ENCODE measurements at places on chromosomes 2 and 18. TPM values are rescaled to one million over a fixed set of nuclear protein-coding genes. Genes with fewer than 3 reads are reported as not detected.
A peak's percentile ranks its signal among the peaks of the same experiment; 100 is the strongest.

The SIX3 gene
- total RNA-seq, result not detected

The SLC38A11 gene
- total RNA-seq, result 0.84 TPM

The GTF2A1L gene
- not detected for total RNA-seq

DNA sequence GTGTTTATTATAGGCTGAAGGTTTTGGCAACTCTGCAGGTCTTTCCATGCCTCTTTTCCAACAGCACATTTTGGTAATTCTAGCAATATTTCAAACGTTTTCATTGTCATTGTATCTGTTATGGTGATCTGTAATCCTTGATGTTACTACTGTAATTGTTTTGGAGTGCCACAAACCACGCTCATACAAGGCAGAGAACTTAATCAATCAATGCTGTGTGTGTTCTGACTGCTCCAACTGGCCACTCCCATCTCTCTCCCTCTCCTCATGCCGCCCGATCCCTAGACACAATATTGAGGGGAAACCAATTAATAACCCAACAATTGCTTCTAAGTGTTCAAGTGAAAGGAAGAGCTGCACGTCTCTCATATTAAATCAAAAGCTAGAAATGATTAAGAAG lies 32.9 kb downstream of the HDLBP start:
- no peak for DNase-seq

GRCh38 chr2:242044313-242044590 lies 174.7 kb downstream of the RTP5 start:
- DNase-seq, result no peak

DNA sequence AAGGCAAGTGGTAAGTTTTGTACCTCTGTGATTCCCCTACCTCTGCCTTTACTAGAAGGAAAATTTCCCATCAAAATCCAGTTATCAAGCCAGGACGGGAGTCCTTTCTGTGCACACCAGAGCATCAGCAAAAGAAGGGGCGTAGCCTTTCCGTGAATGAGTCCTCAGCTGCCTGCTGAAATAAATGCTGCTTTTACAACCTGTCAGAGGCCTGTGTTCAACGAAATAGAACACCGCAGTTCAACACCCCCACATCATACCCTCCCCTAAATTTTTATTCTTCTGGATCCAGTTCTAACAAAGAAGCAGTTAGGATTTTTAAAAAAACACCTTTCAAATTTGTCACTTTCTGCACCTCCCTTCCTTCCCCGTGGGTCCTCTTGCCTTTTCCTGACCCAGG lies 135.8 kb downstream of the SETBP1 start:
- DNase-seq, result no peak

DNA sequence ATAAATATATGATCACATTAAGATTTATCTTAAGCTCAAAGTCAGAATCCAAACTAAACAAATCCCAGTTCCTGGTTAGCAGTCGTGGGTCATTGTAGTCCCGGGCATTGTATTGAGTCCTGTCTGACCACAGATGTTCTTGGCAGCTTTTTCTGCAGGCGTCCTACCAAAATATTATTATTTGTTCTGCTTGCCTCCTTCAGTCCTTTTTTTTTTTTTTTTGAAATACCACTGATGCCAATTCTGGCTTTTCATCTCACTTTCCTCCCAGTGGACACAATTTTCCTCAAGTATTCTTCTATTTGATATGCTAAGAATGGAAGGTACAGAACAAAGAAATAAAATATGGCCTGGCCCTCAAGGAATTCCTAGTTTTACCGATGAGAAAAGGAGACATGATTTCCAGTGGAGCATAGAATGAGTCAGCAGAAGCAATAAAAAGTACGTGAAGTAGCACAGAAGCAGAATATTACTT lies 151.6 kb downstream of the CSRNP3 start:
- DNase-seq, result no peak

DNA sequence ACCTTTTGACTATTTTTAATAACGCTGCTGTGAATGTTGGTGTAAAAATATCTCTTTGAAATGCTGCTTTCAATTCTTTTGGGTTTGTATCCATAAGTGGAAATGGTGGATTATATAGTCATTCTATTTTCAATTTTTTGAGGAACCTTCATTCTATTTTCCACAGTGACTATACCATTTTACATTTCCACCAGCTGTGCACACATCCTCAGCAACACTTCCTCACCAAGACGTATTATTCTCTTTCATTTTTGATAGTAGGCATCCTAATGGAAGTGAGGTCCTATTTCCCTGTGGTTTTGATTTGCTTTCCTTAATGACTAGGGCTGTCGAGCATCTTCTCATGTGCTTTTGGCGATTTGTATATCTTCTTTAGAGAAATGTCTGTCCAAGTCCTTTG lies 14.8 kb downstream of the CASP10 start:
- DNase-seq, result no peak

- no peak for DNase-seq
Observed at GRCh38 chr2:237281836-237282306, 132.1 kb downstream of the COL6A3 start.

DNA sequence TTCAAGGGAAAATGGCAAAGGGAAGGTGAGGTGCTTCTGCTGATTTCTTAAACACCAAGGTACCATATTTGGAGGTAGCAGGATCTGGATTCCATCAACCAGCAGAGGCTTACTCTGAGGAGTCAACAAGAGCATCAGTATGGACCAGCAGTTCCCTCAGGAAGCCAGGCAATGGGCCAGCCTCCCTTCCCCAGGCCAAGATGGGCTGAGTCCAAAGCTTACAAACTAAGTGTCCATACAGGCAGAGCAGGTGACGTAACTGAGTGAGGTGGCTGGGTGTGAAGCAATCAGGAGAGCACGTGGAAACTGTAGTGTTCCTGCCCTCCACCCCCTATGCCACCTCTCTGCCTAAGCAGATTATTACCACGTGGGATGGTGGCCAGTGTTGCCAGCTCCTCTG lies 134.2 kb upstream of the HNRNPA3 start:
- DNase-seq, result peak; percentile 74

DNA sequence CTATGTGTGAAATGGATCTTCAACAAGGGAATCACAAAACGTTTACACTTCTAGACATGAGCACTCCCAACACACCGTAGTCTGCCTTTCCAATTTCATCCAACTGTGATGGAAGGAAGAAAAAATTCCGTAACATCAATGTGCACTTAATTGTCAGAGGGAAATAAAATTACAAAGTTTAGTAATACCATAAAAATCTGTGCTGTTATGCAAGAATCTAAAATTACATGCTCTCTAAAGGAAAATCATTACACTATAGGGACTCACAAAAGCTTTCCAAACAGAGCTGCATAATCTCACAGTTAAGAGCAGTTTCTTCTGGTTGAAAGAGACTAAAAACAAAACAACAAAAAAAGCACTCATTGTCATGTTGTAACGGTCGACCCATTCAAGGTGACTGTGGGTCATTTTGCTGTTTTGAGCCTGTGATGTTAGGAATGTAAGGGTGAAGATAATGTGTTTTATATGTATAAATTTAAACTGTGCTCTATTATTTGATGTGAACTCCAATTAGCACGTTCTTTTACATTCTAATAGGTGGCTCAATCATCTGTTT lies 698.0 kb downstream of the TDRD15 start:
- no peak for DNase-seq

DNA sequence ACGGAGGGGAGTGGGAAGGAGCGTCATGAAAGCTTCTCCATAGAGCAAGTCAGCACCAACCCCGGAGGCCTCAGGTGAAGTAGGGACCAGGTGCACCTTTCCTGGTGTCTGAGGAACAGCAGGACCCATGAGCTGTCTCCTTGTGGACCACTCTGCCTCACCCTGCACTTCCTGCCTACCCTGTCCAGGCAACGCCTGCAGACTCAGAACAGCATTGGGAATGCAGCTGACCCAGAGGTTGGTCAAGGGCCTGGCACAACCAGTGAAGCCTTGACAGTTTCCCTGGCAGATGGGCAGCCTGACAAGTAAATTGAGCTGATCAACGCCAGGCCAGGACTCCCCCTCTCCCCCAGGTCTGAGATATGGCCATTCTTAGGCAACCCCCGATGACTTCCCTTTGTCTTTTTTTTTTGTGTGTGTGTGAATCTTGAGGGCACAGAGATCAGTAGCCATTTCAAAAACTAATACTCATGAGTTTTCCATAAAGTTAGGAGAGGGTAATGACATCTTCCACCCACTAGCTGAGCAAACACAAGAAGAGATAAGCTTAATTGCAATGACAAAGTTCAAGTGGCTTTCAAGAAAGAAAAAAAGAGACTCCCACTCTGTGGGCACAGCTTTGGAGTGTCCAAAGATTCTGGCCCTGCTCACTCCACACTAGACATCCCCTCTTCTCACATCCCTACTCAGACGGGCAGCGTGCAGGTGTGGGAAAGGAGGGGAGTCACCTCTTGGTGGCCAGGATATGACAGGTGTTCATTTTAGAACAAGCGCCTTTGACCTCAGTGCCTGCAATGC lies 3.5 kb upstream of the FABP1 start:
- DNase-seq, result no peak

The CDK5R2 gene
- not detected for total RNA-seq

DNA sequence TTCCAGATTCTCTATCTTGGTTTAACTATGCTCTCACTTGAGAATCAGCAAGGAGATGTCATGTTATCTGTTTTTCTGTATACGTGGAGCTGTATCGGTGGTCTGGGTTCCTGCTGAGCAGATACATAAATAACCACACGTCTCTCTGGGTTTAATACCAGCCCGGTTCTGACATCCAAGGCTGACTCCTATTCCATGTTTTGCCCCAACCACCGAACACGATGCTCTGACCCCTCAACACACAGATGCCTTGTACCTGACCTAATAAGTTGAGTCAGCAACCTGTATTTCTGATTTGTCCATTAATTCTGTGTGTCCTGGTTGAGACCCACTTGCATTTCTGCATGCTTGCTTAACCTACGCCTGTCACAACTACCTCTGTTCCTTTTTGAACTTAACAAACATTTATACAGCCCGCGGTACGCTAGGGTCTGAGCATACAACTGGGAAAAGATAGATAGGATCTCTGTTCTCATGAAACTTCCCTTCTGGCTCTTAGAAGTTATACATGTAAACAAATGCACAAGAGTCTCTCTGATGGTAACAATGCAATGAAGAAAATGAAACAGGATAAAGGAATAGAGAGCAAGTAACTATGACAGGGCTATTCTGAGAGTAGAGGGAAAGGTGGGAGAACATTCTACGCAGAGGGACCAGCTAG lies 480.4 kb downstream of the PARD3B start:
- DNase-seq, result no peak

The TBR1 gene
- total RNA-seq, result not detected

- DNase-seq, result no peak
Observed at GRCh38 chr18:32429402-32429801, 41.3 kb downstream of the GAREM1 start.

GRCh38 chr2:239706367-239706766 lies 305.5 kb upstream of the HDAC4 start:
- no peak for DNase-seq

The TMEM150A gene
- total RNA-seq, result 10.8 TPM

- DNase-seq, result no peak
Observed at GRCh38 chr2:60526623-60527022, 26.8 kb downstream of the BCL11A start.

DNA sequence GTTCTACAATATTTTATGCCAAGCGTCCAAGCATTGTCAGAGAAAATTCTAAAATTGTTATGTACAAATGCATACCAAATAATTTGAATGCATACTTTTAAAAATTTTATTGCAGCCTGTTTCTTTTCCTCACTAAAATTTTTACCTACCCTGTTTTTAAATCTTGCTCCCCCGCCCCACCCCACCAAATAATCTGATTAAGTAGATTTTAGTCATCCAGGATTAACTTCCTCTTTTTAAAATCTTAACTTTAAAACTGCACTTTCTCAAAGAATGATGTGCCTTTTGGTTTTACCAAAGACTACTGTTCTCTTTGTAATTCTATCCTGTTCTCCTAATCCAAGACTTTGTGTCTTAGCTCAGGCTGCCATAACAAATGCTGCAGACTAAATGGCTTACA lies 269.4 kb upstream of the FN1 start:
- no peak for DNase-seq

- DNase-seq, result no peak
Observed at GRCh38 chr18:72783530-72783929, 84.3 kb downstream of the NETO1 start.

The PTH2R gene
- not detected for total RNA-seq

The GREB1L gene
- 6.4 TPM for total RNA-seq

- DNase-seq, result no peak
Observed at GRCh38 chr2:3100386-3100785, 277.2 kb downstream of the EIPR1 start.

DNA sequence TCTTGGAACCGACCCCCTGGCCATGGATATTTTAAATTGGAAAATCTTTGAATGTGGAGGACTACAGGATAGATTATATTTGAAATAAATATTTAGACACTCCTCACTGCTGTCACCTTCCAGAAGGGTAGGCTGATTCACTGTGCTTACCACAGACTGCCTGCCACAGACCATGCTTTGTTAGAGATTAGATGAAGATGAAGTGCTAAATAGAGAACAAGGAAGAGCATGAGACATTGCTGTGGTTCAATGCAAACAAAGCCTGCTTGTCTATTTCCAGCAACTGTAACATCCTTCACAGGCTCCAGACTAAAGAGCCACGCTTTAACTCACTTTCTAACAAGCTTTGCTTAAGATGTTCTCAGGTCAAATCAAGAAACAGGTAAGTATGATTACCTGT lies 81.0 kb upstream of the TMEM17 start:
- no peak for DNase-seq

The TEX44 gene
- total RNA-seq, result not detected

The MOCOS gene
- 0.38 TPM for total RNA-seq

The C2orf92 gene
- total RNA-seq, result 1.1 TPM

DNA sequence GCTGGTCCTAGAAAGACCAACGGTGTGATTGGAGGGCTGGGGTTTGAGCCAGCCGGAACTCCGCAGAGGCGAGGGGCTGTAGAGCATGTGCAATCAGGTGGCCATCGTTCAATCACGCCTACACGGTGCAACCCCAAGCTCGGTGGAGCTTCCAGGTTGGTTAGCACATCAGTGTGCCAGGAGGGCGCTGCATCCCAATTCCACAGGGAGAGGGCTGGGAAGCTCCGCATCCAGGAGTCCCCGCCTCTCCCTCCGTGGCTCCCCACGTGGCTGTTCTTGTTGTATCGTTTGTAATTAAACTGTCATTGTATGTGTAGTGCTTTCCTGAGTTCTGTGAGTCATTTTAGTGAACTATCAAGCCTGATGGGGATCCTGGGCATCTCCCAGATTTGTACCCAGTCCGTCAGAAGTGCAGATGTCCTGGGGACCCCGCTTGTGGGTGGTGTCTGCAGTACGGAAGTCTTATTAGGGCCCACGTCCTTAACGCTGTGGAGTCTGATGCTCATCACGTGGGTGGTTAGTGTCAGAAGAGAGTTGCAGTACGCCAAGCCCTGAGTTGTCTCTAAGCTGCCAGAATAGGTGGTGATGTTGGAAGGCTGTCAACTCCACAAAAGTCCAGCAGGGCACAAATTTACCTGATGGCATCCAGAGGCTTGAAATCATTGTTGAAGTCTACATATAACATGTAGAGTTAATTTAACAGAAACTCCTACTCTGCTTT lies 20.6 kb upstream of the AMMECR1L start:
- DNase-seq, result no peak

The RESP18 gene
- not detected for total RNA-seq

DNA sequence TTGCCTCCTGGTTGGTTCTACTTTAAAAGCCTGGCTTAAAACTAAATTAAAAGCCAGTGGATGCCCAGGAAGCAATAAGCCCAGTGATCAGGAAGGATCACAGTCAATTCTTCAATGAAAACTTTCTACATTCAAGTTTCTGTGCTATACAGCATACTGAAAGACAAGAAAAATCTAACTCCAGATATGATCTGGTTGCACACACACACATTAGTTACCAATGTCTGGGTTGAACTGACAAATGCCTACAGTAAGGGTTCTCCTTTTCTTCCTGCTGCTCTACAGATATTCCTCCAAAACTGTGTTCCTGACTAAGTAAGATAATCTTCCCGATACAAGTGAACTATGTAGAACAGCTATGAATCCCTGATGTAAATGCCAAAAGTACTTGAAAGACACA lies 81.3 kb downstream of the ROCK2 start:
- no peak for DNase-seq

The PLEKHB2 gene
- total RNA-seq, result 30.8 TPM

Data from Right ventricle myocardium inferior (tissue), 1 donor.